ENCODE measurements at places on chromosomes 7 and 10.
A peak's percentile ranks its signal among the peaks of the same experiment; 100 is the strongest.

DNA sequence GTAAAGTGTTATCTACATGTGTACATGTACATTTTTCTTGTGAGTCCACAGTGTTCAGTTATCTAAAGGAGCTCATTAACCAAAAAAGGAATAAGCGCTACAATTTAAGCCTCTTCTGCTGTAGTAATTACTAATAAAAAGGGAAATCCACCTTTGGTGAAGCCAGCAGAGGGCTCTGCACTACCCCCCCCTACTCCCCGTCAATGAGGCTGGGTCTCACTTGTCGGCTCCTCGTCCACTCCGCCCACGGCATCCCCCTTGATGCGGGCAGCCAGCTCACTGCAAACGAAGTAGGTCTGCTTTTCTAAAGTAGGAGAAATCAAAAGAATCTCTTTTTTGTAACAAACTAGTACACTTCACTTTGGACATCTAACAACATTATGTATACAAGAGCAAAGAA, 4.7 kb upstream of the WASHC2A start:
- no peak for DNase-seq

GRCh38 chr7:1779445-1779844, 109.4 kb downstream of the ELFN1 start:
- DNase-seq, result no peak

- no peak for DNase-seq
Measured at GRCh38 chr10:57247271-57247670, 886.2 kb upstream of the ZWINT start.

GRCh38 chr7:46291050-46291438, 370.0 kb upstream of the IGFBP3 start:
- peak; percentile 59 for DNase-seq

GRCh38 chr7:42197451-42197850, 39.6 kb downstream of the GLI3 start:
- no peak for DNase-seq

GRCh38 chr10:16944986-16945385, 127.8 kb upstream of the RSU1 start:
- DNase-seq, result no peak

GRCh38 chr7:77679608-77680007, 16.7 kb upstream of the RSBN1L start:
- no peak for DNase-seq

DNA sequence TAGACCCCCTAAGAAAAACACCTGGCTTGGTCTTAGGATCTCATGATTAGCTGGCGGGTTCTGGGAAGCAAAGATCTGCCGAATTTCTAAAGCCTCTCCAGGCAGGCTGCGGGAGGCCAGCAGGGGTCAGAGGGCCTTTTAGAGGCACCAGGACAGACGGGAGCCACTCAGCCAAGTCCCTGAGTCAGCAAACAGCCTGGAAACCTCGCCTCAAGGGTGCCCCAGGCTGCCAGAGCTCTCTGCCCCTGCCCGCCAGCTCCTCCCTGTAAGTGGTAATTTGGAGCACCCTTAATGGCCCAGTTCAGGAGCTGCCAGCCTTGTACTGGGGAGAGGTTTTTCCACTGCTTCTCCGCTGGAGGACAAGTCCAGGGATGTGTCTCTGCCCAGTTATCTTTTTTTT, 88.7 kb downstream of the HIP1 start:
- no peak for DNase-seq

DNA sequence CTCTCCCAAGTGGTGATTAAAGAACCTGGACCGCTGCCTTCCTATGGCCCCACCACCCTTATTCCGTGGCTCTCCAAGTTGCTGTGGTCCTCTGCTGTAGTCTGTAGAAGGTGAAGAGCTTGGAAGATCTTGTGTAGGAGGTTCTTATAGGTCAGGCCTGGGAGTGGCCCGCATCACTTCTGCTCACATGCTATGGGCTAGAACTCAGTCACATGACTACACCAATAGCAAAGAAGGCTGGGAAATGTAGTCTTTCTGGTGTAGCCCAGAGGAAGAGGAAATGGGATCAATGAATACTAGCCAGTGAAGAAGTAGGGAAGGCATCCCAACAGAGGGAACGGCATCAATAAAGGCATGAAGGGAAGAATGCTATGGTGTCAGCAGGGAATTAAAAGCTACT, 41.3 kb upstream of the AOAH start:
- DNase-seq, result no peak

DNA sequence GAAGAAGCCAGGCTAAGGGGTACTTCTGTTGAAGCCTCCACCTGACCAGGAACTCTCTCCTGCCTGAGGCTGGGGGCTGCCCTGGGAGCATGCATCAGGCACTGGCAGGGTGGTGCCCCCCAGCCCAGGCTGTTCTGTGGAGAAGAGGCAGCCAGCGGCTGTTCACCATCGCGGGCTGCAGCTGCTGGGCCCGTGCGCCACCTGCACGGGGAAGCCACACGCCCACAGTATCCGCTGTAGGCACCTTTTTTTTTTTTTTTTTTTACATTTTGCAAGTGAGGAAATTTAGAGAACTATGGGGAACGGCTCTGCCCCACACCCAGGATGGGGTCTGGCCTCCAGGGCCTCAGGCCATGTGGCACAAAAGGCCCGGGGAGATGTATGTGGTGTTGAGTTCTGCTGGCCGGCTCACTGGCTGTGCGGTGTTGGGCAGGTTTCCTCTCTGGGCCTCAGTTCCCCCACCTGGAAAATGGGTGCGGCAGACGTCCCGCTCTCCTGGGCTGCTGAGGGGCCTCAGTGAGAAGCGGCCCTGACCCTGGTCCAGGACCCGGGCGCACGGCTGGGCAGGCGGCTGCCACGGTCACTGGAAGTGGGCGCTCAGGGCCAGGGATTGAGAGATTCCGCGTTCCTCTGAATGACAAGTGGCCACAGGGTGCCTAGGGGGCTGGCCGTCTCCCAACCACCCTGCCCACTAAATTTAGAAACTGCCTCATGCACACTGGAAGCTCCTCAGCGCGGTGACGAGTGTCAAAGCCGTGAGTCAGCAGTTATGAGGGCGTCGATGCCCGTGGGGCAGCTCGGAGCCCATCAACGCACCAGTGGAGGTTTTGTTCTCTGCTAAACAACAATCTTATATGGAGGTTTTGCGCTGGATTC, 8.8 kb upstream of the INTS1 start:
- peak; percentile 86 for DNase-seq

- peak; percentile 43 for DNase-seq
Measured at GRCh38 chr7:6271694-6272440, 557 bp downstream of the CYTH3 start.

DNA sequence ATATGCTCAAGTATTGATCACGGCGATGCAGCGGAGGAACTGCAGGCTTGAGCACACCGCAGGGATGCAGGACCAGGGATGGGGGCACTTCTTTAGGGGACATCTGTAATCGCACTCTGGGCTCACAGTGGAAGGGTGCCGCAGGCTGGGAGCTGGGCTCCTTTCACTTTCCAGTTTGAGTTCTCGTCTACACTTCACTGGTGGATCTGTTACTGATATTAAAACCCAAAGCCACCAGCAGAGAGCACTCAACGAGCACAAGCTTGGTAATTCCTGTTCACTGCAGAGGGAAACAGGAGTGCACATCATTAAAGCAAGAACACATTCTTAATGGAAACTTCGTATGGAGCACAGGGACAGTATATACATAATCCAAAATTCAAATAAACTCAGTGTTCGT, 91.3 kb downstream of the PARD3 start:
- DNase-seq, result peak; percentile 70

DNA sequence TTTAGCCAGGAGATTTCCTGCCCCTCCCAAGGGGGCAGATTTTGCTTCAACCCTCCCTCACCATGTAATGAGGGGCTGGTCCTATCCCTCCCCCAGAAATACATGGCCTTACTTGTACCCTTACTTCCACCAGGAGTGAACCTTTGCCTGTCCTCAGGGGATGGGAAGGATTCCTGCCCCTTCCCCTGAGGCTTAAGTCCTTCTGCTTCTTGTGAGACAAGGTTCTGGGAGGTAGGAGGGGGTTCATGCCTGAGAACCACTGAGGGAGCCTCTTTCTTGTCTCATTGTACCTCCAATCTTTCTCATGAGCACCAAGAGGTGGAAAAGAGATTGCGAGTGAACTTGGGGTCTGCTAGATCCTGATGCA, 19.5 kb upstream of the MUC3A start:
- no peak for DNase-seq

GRCh38 chr10:46548498-46549090, 7.9 kb downstream of the GPRIN2 start:
- DNase-seq, result peak; percentile 76

- DNase-seq, result no peak
Measured at GRCh38 chr10:124214610-124215375, 121.4 kb upstream of the CHST15 start.

- no peak for DNase-seq
Measured at GRCh38 chr7:43538404-43538771, 44.5 kb upstream of the STK17A start.

GRCh38 chr7:66627881-66628360, 760 bp upstream of the KCTD7 start:
- no peak for DNase-seq

- DNase-seq, result peak; percentile 83
Measured at GRCh38 chr10:119817991-119818888, 54.4 kb downstream of the MCMBP start.

DNA sequence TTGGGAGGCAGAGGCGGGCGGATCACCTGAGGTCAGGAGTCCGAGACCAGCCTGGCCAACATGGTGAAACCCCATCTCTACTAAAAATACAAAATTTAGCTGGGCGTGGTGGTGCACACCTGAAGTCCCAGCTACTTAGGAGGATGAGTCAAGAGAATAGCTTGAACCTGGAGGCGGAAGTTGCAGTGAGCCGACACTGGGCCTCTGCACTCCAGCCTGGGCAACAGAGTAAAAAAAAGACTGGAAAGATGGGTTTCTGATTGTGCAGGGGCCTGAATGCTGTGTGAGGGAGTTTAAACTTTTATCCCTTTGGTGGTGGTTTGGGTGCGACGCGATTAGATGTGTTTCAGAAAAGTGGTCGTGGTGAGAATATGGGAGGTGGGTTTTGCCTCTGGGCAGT, 1.8 kb downstream of the CHST12 start:
- DNase-seq, result no peak

DNA sequence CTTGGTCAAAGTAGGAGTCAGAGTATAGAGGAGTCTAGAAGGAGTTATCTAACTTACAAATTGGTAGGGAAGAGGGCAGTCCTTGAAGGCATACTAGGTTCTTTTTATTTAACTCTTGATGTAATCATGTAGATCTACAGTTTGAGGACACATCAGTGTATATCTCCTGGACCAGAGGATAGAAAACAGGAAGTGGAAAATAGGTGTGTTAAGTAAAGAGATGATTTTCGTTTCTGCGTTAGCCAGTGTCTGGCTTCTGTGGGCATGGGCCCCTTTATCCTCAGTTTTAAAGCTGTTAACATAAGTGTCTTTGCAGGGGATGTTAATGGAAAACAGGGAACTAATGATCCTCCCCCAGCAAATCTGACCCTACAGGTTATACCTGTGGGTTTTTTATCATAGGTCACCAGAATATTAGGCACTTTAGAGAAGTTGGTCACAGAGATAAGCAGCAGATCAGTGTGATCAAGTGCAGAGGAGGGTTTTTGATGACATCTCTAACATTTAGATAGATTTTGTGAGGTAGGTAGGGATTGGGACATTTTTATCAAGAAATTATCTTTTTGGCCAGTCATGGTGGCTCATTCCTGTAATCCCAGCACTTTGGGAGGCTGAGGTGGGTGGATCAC, 58.6 kb upstream of the PRSS1 start:
- no peak for DNase-seq

- peak; percentile 37 for DNase-seq
Measured at GRCh38 chr7:38306171-38306570, 32.7 kb upstream of the TARP start.

DNA sequence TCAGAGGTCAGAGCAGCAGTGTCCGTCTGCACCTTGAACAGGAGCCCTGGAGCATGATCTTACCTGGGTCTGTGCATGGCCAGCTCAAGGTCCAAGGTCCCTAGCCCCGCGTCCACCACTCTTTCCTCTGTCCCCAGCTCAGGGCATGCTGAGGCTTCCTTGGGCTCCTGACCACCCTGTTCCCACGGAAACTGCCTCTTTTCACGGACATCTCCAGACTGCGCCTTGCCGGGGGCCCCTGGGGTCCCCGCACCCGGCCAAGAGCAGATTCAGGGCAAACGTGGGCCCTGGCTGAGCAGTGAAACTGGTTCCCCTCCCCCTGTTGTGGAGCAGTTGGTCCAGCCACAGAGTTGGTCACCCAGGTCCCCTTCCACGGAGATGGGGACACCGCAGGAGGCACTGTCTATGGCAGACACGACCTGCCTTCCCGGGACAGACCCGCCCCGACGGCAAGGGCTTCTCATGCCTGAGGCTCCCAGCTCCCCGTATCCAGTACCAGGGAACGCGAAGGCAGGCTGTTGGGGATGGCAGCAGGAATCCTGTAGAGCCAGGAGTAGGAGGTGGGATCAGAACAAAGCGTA, 217.4 kb upstream of the PPP2R2D start:
- DNase-seq, result no peak

GRCh38 chr7:11261470-11261869, 287.8 kb downstream of the PHF14 start:
- no peak for DNase-seq

GRCh38 chr7:15757041-15758000, 70.8 kb upstream of the MEOX2 start:
- DNase-seq, result no peak

- no peak for DNase-seq
Measured at GRCh38 chr10:123884351-123884906, 7.2 kb downstream of the CPXM2 start.

- DNase-seq, result no peak
Measured at GRCh38 chr7:55249332-55249731, 115.8 kb upstream of the LANCL2 start.

DNA sequence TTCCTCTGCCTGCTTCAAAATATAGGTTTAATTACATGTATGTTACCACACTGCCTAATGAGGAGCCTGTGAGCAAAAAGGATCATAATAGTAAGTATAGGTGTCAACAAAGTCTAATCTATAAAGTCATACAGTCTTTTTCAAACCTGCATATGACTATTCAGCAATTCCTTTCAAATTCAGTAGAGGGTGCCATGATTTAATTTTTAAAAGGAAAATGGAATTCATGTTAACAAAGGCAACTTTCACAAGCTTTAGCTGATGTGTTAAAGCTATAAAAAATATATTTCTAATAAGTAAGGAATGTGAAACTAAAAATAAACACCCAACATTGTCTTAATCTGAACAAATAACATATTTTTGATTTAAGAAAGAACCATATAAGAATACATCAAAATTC, 52.1 kb downstream of the MPP7 start:
- DNase-seq, result peak; percentile 41
